Activated naive CD4-positive, alpha-beta T cell treated with anti-CD3 and anti-CD28 coated beads, Interleukin-2, amount 10 ng/mL, durations not matched to agents 5 hours and 36 hours (primary cell): ENCODE measurements at places on chromosomes 1 and 21. TPM values are rescaled to one million over a fixed set of nuclear protein-coding genes. Genes with fewer than 3 reads are reported as not detected.

Gene CXADR
- 0.78 TPM for total RNA-seq

Gene C1orf174
- total RNA-seq: 25.3 TPM

Gene CELA3A
- not detected for total RNA-seq

Gene AHDC1
- total RNA-seq: 24.6 TPM

Gene ITLN1
- total RNA-seq: not detected

Gene OPTC
- not detected for total RNA-seq

Gene ZNF678
- total RNA-seq: 3.8 TPM
